ENCODE measurements at places on chromosomes 2 and 18. TPM values are rescaled to one million over a fixed set of nuclear protein-coding genes. Genes with fewer than 3 reads are reported as not detected.

The TLX2 gene
- not detected for total RNA-seq

The TTC21B gene
- 45.2 TPM for total RNA-seq

The ANKRD23 gene
- total RNA-seq, result 1.5 TPM

The MYL12B gene
- total RNA-seq, result 607 TPM

The C2orf15 gene
- not detected for total RNA-seq

The DAW1 gene
- total RNA-seq, result not detected

The UGT1A10 gene
- not detected for total RNA-seq

Measured in dermis blood vessel endothelial cell (primary cell).